Umbilical cord (tissue), 2 donors: ENCODE measurements at places on chromosomes 1 and 21.

- no peak for DNase-seq
Measured at GRCh38 chr1:207902566-207902965, 8.4 kb downstream of the CD34 start.

DNA sequence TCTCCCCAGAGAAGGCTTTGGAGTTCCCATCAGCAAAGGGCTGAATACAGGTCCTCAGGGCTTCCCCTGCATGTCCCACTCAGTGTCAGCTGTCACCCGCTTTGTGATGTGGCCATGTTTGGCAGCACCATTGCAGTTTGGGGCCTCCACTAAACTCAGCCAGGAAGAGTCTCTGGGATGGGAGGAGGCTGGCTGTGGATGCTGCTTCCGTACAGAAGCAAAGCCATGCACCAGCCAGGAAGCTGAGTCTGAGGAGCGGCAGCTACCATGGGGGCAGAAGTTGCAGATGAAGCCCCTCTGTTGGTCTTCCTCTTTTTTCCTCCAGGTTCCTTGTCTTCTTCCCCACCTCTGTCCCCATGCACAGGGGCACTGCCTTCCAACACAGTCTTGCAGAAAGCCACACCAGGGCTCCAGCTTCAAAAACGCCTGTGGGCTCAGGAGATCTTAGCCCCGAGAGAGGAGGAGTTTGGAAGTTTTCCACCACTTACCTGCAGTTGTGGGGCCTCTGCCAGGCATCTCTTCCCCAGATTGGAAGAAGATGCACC lies 416.8 kb downstream of the NPHP4 start:
- no peak for DNase-seq

DNA sequence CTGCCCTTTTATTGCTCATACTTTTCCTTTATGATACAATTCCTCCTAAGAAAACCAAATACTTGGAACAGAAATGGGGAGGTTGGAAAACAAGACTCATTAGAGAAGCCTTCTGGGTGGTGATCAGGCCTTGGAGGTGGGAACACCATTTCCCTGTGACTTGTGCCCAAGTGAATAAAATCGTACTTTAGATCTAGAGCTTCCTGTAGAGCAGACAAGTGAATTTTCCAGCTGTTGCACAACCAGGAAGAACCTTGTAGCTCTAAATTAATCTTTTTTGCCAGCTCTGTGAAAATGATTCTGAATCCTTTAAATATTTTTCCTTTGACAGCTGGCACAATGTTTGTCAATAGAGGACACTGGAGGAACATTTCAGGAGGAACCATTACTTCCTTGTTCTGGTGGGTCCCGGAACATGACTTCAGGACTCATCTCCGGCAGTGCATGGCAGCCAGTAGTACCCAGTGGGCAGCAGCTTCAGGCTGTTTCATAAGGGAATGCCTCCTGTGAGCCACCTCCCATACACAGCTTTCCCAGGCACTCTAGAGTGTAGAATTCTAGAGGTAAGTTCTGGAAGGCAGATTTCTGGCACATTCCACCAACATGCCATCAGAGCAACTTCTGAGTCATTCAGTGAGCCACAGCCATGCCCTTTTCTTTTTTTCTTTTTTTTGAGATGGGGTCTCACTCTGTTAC lies 5.5 kb upstream of the SNAPIN start:
- no peak for DNase-seq

DNA sequence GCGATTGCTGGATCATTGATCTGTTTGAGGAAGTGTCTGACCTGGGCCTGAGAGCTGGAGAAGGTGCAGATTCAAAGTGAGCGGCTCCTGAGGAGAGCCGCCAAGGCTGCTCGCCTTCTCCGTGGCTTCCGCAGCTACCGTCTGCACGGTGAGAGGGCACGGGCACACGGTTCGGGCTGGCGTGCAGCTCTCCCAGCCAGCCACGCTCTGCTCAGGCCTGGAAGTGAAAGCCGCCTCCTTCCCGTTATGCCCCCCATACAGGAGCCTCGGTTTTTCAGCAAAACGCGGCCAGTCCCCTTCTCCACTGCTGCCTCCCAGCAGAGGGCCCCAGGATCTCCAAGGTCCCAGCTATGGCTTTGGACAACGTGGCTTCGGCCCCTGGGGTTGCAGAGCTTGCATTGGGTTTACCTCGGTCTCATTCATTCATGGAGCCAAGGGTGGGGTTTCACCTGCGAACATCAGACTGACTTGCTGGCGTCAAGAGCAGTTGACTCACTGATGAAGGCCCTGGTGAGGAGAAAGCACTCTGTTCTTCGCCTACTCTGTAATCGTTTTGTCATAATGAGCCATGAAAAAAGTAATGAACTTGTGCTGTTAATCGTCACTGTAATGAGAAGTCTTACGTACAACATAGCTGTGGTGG lies 24.4 kb upstream of the PDXK start:
- DNase-seq, result no peak

DNA sequence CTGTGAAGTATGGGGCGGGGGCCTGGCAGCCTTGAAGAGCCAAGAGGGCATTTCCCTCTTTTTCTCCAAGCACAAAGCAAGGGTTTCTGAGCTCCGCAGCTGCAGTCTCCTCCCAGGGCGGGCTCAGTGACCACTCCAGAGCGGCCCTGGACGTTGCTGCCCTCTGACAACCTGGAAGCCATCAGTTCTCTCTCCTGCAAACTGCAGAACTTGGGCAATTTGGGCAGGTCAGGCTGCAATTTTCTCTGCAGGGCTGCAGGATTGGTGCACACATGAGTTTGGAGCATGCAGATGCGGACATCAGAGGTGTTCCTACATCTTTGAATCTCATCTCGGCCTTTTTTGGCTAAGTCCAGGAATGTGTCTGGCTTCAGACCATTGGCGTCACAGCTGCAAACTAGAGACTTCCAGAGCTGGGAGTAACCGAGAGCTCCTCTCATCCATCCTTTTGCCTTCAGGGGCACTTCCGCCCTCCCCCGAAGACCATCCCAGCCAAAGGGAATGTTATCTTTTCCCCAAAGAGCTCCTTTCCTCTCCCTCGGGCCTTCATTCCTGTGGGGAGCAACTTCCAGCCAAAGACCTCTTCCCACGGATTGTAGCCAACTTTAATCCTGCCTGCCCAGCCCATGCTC lies 139.6 kb upstream of the WNT4 start:
- DNase-seq, result no peak

DNA sequence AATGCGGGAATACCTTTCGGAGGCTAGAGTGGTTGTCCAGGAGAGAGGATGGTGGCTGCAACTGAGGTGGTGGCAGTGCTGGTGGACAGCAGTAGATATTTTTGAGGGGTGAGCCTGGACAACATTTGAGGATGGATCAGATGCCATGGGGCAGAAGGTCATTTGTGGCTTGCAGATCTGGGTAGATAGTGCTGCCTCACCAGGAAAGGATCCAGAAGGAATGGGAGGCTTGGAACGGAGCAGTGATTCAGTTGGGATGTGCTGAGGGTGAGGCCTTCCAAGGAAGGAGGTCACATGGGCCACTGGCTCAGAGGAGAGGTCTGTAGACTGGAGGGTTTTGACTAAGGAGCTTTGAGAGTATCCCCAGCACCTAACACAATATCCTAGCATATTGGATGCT lies 110.8 kb upstream of the KAZN start:
- no peak for DNase-seq

- DNase-seq, result no peak
Measured at GRCh38 chr1:184060316-184060715, 8.8 kb downstream of the TSEN15 start.

GRCh38 chr1:218643926-218644325 lies 298.8 kb downstream of the TGFB2 start:
- DNase-seq, result no peak
